AG04449 (cell line): ENCODE measurements at places on chromosomes 4 and X.

DNA sequence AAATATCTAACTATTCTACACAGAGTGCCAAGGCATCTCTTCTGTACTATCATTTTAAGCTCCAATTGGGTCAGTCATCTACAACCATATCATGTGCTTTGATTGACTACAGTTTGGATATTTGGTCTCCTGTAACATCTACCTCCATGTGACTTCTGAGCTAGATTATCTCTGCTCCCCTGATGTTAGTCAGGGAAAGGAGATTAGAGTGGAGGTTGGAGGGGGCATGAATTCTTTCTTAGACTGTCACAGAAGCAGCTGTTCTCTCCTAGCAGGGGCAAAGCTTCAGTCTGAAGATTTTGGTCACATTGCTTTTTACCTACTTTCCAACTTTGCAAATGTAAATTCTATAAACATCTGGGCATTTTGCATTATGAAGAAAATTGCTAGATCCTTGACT, 62.6 kb upstream of the C4orf54 start:
- DNase-seq = no peak

- no peak for DNase-seq
These were observed 284.0 kb downstream of the BCOR start for GRCh38 chrX:39813631-39814277.

GRCh38 chrX:3651277-3651676, 62.2 kb downstream of the PRKX start:
- no peak for DNase-seq

DNA sequence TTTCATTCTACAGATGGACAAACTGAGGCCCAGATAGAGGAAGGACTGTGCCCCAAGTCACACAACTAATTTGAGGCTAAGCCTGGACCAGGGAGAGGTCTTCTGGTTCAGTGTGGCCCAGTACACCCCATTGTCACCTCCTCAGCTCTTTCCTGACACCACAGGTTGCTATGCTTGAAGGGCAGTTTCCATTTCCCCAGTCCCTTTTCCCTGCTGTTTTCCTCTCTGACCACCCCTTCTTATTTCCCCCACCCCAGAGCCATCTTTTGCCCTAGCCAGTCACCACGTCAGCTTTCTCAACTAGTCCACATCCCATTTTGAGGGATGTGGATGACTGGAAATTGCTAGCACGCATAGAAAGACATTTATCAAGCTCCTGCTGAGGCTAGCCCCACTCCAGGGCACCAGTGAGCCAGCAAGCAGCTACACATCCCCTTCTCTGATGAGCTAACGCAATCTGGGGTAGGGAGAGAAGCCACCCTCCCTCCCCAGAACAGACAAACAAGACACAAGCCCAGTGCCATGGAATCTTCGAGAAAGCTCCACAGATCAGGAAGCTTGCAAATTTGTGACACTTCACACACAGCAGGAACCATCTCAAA, 1.3 kb downstream of the GABRE start:
- no peak for DNase-seq

- no peak for DNase-seq
These were observed 53.8 kb downstream of the NFKB1 start for GRCh38 chr4:102554992-102555391.
